ENCODE measurements at places on chromosomes 5 and 9.

DNA sequence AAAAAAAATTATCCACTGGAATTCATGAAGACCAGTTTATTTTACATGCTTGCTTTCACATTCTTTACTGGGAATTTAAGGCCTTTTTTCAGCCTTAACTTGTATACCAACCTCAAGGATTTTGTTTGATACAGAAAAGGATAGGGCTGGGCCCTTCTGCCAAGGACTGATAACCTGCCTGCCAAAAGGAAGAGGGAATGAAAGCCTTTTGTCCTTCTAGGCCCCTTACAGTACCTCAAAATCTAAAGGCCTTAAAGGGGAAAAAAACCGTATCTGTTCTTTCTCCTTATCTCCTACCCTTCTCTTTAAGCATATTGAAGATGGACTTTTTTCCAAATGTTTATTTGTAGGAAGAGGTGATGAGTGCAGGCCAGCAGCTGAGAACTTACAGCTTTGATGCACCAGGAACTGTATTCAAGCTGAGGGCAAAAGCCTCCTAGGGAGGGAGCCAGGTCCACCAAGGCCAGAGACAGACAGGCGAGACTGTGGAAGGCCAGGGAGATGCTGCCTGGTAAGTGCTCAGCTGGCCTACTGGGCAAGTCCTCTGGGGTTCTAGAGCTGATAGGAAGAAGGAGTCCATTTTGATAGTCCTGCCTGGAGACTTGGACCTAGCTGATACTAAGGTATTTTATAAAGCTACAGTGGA is 31.8 kb downstream of the FAXDC2 start:
- no peak for DNase-seq

DNA sequence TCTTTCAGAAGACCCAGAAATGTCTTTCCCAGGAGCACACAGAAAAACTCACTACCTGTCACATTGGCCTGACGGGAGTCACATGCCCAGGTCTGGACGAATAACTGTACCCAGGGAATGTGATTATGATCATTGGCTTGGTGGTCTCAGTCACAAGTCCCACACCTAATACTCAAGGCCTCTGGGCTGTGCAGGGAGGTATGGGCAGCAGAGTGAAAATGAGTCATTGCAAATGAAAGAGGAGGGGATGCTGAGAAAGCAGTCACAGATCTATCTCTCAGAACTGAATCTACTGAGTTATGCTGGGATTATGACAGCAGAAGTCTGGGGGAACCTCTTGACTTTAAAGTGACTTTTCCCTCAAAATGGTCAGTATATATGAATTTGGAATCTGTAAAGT is 36.9 kb downstream of the SGCD start:
- DNase-seq = no peak

DNA sequence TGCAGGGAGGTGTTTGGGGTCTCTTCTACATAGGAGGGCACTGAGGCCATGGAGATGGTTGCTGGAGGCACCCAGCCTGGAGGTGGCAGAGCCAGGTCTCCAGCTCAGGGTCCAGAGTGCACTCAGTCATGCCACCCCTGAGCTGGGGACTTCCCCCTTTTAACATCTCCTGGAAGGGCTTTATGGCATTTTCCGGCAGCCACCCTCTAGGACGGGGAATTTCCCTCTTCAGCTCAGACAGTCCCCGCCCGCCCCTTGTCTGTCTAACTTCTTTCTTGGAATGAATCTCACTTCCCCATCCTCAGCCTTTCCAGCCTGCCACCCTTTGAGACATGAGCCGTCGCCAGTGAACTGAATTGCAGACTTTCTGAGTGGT is 49.9 kb downstream of the COL15A1 start:
- DNase-seq = no peak

GRCh38 chr5:58482536-58482935 is 8.7 kb upstream of the GAPT start:
- no peak for DNase-seq

- peak; percentile 93 for DNase-seq
Observed at GRCh38 chr5:114237766-114238165, 124.1 kb upstream of the KCNN2 start.
